ENCODE measurements at places on chromosomes 7 and 10.
A peak's percentile ranks its signal among the peaks of the same experiment; 100 is the strongest.

- DNase-seq: no peak
These were observed 165.5 kb downstream of the DKK1 start for GRCh38 chr10:52479567-52479966.

GRCh38 chr10:88091490-88092061 lies 228.2 kb downstream of the PTEN start:
- peak; percentile 50 for DNase-seq

- DNase-seq: no peak
These were observed 22.5 kb upstream of the WASL start for GRCh38 chr7:123771256-123771655.

DNA sequence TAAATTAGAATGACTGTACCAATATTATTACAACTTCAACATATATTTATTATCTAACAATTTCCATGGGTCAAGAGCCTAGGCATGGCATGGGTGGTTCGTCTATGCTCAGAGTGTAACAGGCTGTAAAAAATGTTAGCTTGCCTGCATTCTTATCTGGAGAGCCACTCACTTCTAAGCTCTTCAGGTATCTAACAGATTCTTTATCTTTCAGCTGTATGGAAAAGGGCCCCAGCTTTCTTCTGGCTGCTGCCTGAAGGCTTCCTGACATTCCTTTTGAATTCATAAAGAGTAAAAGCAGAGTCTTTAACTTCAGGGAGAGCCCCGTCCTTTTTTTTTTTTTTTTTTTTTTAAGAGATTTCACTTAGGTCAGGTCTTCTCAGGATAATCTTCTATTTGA lies 648.8 kb downstream of the NXPH1 start:
- no peak for DNase-seq

GRCh38 chr10:114401195-114401791 lies 3.0 kb downstream of the AFAP1L2 start:
- no peak for DNase-seq

GRCh38 chr10:33966946-33967345 lies 632.5 kb upstream of the NRP1 start:
- no peak for DNase-seq

DNA sequence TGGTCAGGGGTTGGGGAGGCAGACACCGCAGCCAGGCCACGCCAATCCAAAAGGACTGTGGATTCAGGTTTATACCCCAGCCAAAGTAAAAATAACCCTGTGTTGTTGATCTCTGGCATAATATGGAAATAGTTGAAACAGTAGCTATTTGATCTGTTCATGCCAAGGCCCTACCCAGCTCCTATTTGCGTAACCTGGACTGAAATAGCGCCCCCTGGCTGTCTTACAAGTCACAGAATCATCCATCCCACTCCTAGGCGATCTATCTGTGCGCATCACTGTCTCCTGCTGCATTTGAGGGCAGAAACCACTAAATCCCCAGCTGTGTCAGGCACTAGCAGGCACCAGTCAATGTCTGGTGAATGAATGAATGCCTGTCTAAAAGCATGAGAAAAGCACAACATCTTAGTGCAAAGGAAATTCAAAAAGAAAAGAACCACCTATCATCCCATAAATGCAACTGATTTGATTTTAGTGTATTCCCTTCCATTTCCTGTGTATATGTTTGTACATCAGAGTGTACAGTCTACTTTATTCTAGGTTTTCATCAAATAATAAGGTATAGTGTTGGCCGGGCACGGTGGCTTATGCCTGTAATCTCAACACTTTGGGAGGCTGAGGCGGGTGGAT lies 160.0 kb downstream of the SLIT1 start:
- DNase-seq: no peak

- DNase-seq: no peak
These were observed 123.2 kb downstream of the TACC2 start for GRCh38 chr10:122112021-122112616.

DNA sequence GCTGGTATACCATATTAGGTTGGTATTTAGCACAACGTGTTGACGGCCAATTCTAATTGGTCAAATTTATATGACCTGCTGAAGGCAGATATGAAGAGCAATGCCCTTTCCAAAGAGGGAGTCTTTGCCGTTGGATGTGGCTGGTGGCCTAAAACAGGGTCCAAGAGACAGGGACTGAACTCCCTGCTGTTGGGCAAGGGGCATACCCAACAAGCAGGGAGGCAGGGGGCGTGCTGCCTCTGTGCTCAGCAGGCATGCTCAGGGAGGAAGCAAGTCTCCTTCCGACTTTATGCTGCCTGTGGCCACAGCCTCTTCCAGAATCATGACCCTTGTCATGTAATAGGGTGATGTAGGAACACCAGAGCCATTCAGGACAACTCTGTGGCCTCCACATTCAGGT lies 167.7 kb upstream of the NPVF start:
- DNase-seq: no peak

DNA sequence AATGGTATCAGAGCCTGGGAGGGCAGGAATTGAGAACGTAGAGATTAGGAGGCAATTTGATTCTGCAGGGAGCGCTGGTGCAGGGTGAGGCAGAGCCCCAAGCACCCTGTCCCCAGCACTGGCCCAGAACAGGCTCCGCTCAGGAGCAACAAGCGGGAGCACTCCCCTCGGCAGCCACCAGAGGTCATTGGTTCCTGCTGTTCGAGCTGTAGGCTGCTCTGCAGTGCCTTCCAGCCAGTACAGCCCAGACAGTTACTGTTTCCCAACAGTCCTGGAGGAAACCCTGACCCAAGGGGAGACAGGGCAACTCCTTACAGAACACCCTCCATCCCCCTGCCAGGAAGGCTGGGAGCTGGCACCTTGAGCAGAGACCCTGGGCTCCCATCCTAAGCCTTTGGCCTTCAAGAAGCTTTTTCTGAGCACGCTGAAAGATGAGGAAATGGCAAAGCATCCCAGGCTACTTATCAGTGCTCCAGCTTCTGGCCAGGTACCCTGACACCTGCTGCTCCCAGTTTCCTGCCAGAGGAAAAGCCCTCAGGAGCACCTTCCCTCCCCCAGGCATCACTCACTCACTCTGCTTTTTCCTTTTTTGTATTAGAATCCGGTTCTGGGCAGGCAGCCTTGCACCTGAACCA lies 71.2 kb upstream of the EFCAB10 start:
- peak; percentile 40 for DNase-seq

DNA sequence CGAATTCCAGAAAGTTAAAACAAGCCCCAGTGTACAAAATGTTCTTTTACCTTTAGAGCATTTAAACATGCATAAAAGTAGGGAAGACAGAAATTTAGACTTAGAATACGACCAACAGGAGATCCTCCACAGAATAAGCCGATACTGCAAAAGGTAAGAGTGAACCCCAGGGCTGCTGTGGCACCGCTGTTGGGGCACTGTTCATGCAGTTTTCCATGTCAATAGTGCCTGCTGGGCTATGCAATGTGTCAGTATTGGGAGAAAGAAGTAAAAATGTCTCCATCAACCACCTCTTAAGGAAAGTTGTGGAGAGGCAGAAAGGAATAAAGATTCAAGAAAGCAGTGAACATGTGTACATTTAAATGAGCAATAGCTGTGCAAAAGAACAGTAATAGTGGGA lies 326.5 kb upstream of the SEMA3C start:
- DNase-seq: no peak

GRCh38 chr7:138656952-138657351 lies 44.2 kb downstream of the SVOPL start:
- no peak for DNase-seq

GRCh38 chr7:5557920-5558401 lies 134.3 kb upstream of the TNRC18 start:
- no peak for DNase-seq

DNA sequence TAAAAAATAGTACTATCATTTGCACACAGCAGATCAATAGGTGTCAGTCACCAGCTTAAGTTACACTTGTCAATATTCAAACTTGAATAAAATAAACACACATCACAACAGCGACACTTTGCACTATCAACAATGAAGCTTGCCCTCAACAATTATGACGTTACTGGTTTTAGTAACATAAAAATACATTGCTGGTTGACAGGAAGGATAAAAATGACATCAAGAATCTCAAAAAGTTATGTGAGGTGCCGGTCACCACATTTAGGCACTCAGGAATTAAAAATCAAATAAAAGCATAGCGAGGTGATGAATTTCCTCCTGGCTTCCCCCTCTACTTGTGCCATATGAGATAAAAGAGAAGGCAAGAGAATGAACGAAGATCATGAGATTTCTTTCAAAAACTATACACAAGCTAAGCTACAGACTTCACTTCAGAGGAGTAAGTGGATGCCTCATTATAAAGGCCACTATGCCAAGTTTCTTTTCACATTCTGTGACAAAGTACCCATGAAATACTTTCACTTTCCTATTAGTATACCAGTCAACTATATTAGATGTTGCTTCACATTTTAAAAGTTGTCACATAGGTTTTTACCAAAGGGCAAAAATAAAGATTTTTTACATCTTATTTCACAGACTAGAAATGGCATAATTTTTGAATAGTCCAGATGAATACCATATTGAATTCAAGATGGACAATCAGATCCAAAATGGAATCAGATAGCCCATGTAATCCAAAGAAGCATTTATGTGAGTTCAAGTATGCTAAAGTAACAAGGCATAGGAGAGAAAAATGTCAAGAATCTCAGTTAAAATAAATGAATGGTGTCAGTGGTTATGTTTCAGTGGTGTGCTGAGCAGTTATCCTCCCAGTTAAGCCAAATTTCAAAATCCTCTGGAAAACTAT lies 3.6 kb downstream of the CCDC71L start:
- no peak for DNase-seq

- no peak for DNase-seq
These were observed 315.5 kb downstream of the PTPRN2 start for GRCh38 chr7:158272091-158272490.

- DNase-seq: no peak
These were observed 30.4 kb downstream of the PYROXD2 start for GRCh38 chr10:98384531-98385133.

- DNase-seq: peak; percentile 0
These were observed 39.4 kb upstream of the AGK start for GRCh38 chr7:141511676-141512396.

DNA sequence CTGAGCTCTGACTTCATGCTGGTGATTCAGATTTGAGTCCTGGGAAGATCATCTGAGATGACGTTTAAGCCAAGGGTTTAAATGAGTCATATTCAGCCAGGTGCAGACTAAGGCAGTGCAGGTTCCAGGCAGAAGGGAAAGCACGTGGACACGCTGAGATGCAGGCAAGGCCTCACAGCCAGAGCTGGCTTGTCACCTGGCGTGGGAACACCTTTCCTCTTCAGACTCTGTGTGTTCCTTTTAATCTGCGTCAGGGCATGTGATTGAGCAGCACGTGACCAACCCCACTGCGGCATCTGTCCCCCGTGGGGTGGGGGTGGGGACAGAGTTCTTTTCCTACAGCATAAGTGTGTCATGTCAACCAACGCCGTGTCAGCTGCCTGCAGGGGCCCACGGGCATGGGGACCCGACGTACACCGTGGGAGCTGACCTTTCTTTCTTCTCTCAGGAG lies 10.7 kb upstream of the IDI2 start:
- no peak for DNase-seq

DNA sequence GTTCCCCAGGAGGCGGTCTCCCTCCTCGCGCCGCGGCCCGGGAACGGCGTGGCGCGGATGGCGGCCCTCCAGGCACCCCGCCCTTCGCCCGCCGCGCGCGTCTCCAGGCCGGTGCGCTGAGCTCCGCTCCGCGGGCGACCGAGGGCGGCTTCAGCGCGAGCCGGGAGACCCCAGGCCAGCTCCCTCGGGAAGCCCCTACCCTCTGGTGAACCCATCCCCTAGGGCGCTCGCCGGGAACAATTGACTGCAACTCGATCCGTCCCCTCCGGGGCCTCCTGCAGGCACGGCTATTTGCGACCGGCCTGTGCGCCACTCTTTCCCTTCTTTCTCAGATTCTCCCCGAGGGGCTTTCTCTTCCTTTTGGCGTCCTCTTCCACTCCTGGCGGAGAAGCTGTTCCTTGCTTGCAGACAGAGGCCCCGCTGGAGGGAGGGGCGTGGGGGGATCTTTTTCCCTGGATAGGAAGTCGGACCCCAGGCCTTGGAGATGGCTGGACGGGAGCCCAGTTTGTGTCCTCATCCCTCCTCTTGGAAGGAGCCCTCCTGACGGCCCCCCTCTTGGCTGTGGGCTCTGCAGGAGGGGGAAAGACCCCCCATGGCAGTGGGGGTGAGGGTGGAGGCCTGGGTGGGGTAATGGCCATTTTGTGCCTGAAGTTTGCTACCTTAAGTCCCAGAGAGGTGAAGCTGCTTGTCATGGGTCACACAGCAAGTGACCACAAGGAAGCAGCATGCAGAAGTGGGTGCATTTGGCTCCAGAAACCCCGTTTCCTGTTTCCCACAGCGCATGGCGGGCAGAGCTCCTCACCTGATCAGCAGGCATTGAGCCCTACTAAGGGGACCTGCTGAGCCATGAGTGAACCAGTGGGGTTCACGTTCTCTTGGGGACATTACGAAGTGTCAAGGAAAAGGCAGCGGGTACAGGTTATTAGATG lies 171.2 kb upstream of the TNRC18 start:
- DNase-seq: no peak

GRCh38 chr7:106947244-106947728 lies 82.2 kb downstream of the PIK3CG start:
- no peak for DNase-seq

- DNase-seq: no peak
These were observed 19.7 kb downstream of the KIAA1217 start for GRCh38 chr10:24228642-24229041.

- DNase-seq: no peak
These were observed 196.2 kb downstream of the FANK1 start for GRCh38 chr10:126092366-126093215.

DNA sequence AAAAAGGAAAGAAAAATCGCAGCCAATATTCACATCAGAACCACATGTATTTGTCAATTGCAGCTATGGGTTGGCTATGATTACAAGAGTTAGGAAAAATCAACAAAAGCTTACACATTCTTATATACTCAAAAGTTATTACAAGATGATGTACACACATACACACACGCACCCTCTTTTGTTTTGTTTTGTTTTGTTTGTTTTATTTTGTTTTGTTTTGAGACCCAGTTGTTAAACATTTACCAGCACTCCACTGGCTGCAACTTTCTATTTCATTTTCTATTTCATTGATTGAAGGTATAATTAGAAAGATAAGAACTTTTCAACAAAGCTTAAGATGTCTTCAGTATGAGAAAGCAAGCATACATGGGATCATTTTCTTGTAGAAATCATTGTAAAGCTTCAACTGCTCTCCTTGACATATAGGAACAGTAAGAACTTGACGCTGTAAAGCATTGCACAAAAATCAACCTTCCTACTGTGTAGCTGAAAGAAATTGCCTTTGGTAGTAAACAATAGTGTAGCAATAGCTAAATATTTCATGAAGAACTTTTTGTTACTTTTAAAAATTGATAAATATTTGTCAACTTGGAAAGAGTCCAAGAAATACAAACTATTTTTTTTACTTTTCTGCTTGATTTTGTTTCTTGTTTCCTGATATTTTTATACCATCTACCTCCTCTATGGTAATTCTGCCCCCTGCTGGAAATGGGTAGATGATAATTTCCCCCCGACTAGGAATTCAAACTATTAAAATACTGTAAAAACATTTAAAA lies 205.9 kb downstream of the MBL2 start:
- DNase-seq: no peak

All from activated CD8-positive, alpha-beta memory T cell treated with anti-CD3 and anti-CD28 coated beads for 48 hours (primary cell).